ENCODE measurements at places on chromosomes 11 and 22.

DNA sequence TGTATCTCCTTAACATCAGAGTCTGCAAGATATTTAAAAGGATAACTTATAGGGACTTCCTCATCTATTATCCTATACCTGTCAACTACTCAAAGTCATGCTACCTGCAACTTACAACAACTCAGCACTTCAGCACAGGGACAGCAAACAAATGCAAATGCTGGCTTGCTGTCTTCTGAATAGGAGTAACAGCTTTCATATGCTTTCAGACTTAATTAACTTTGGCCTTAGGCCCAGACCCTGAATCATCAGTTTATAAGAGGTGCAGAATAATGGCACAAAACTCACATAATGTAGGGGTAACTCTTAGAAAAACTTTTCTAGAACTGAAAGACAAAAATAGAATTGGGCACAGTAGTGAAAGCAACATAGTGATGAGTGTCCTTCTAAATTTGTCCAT lies 953.4 kb downstream of the DLG2 start:
- no peak for DNase-seq

DNA sequence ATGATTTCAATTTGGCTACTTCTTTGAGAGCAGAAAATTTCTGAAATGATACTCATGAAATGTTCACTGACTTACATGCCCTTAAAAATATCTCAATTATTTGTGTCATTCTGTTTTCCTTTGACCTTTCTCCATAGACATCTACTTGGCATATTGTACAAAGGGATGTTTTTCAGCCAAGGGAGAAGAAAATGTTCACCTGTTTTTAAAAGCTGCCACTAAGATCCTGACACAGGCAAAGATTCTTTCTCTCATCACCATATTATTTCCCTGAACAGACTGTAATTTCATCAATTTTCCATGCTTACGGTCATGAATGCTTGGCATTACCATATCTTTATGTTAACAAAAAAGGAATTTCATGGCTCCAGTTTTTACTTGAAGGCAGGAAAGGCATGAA lies 67.4 kb upstream of the DBX1 start:
- DNase-seq, result no peak

GRCh38 chr11:93524173-93524536 lies 19.0 kb downstream of the SMCO4 start:
- DNase-seq, result no peak

DNA sequence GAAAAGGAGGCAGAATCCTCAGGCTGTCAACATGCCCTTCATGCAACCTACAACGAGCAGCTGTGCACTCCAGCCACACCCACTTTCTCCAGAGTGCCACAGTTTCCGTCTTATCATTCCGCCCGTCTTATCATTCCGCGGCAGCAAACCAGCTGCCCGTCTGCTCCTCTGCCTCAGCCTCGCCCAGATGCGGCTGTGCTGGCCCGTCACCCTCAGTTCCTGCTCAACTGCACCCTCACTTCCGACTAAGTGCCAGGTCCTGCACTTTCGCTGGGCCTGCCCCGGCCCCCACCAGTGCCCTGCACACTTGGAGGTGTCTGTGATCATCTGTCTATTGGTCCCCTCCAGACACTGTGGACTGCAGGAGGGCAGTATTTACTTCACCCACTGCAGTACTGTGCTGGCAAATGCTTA lies 43.7 kb downstream of the MICAL3 start:
- DNase-seq, result no peak

Measured in stimulated activated CD8-positive, alpha-beta memory T cell treated with anti-CD3 and anti-CD28 coated beads, Interleukin-2, amount 100 ng/mL, for 48 hours (primary cell).